Osteoblast (primary cell): ENCODE measurements at places on chromosomes 2 and 18.

DNA sequence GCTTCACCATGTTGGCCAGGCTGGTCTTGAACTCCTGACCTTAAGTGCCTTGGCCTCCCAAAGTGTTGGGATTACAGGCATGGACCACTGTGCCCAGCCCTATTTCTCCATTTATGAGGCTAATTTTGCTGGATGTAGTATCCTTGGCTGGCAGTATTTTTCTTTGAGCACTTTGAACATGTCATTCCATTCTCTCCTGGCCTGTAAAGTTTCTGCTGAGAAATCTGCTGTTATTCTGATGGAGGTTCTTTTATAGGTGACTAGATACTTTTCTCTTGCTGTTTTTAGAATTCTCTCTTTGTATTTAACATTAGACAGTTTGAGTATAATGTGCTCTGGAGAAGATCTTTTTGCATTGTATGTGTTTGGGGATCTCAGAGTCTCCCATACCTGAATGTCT, 9.1 kb downstream of the RFTN2 start:
- DNase-seq, result no peak

DNA sequence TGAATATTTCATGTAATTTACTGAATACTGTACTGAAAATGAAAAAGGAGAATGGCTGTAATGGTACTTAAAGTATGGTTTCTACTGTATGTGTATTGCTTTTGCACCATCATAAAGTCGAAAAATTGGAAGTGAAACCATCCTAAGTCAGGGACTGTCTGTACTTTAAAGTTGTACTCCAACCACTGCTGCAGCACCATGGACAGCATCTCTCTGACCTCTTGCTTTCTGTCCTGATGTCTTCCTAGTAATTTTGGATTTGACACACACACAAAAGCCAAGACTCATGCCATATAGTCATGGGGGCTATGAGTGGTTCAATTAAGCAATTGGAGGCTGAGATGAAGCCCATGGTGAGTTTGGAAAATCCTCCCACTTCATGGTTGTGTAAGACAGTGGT, 256.3 kb upstream of the PKDCC start:
- peak; percentile 45 for DNase-seq

DNA sequence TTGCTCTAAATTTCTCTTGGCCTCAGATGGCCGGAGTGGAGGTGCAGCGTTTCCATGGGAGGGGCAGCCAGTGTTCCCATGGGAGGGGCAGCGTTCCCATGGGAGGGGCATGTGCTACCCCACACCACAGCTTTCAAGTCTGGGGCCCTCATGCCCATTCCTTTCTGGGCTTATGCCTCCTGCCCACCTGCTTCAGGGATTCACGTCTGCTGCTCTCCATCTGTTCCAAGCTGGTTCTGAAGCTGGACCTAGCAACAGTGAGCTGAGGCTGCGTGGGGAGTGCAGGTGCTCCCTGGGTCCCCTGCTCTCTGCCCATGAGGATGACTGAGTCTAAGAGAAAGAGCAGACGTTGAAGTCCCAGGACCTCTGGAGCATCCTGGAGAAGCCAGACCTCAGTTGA, 243.1 kb upstream of the PXDN start:
- DNase-seq, result no peak

DNA sequence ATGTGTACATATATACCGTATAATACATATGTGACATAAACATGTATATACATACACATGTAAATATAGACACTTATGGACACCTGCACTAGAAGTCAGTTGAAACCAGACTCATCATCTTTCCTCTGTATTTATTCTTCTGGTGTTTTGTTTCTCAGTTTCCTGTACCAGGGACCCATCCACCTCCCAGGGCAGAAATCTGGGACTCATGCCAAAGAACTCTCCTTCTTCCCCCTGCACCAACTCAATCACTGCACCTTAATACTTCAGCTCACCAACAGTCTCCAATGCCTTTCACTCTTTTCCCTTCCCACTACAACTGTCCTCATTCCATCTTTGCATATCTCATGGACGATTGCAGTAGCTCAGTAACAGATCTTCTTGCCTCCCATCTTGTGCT, 428.0 kb downstream of the FBXO15 start:
- DNase-seq, result no peak

- no peak for DNase-seq
These were observed 246.0 kb downstream of the TDRD15 start for GRCh38 chr2:21369787-21370186.

GRCh38 chr18:44320619-44321460, 359.8 kb upstream of the SETBP1 start:
- no peak for DNase-seq

DNA sequence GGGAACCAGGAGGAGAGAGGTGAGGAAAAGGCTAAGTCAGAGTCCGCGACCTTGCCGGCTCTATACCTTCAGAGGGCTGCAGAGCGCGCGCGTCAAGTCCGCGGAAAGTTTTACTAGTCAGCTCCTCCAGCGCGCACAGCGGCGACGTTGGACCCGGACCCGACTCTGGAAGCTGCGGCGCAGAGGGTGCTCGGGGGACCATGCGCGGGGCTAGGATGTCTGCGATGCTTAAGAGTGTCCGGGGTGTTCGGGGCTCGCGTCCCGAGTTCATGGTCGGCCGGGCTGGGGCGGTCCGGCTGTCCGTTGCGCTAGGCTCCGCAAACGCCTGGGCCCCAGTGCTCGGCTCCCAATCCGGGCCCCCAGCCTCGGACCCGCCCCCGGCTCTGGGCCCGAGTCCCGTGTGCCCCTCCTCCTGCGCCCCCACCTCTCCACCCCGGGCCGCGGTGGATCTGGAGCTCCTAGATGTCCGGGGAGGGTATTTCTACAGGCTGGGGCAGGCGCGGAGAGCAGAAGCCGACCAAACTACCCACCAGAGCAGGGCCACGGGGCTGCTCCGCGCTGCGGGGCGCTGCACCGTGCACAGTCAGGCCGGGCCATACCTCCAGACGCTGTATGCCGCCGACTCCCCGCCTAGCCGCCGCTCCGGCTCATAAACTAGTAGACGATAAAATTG, at the start of gene LBX2:
LBX2 (minus strand) TSS at position 337 of the 673 bp plus-strand sequence; CDS start at position 271, 66 bp downstream.
- peak; percentile 85 for DNase-seq

GRCh38 chr2:200405599-200406298, 99.3 kb downstream of the SPATS2L start:
- DNase-seq, result peak; percentile 22

GRCh38 chr2:1771626-1772280, 27.4 kb upstream of the PXDN start:
- DNase-seq, result peak; percentile 53

GRCh38 chr2:68088940-68089339, 26.1 kb upstream of the C1D start:
- DNase-seq, result no peak

DNA sequence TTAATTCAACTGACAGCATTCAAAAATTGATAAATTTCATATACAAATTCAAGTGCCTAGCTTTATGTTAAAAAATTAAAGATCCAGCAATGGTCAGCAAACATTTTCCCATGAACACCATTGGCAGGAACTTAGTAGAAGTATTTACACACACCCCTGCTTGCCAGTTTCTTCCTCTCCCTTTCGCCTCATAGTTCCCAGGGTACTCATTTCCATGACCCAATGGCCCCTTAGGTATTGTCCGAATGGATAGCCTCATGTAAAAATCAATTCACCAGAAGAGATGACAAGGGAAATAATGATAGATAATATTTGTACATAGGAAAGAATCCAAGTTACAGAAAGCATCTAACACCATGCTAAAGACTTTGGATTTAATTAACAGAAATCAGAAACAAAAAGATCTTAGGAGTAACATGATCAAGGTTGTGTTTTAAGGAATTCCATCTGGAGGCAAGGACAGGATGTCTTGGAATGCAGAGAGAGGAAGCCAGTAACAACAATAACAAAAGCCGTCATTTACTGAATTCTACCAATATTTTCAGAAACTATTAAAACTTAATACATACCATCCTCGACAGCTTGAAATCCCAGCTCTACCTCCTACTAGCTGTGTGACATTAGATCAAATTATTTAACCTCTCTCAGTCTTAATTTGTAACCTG, 423.0 kb downstream of the IRS1 start:
- DNase-seq, result no peak

DNA sequence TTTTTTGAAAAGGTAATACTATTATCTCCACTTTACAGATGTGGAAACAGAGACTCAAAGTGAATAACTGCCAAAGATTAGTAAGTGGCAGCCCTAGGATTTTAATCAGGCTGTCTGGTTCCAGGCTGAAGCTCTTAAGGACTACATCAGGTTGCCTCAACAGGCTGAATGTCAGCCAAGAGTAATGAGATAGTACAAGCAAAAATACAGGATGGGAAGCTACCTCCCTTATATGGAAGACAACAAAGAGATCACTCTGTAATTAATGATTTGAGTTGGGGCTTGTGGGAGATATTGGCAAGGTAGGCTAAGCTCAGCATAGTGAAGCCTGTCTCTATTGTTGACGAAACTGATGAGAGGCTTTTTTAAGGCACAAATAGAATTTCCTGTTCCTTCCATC, 323.1 kb downstream of the KCNJ3 start:
- DNase-seq, result no peak

GRCh38 chr2:173412628-173413027, 58.0 kb downstream of the CDCA7 start:
- DNase-seq, result no peak

- DNase-seq, result no peak
These were observed 26.0 kb upstream of the SP3 start for GRCh38 chr2:173990970-173991819.

DNA sequence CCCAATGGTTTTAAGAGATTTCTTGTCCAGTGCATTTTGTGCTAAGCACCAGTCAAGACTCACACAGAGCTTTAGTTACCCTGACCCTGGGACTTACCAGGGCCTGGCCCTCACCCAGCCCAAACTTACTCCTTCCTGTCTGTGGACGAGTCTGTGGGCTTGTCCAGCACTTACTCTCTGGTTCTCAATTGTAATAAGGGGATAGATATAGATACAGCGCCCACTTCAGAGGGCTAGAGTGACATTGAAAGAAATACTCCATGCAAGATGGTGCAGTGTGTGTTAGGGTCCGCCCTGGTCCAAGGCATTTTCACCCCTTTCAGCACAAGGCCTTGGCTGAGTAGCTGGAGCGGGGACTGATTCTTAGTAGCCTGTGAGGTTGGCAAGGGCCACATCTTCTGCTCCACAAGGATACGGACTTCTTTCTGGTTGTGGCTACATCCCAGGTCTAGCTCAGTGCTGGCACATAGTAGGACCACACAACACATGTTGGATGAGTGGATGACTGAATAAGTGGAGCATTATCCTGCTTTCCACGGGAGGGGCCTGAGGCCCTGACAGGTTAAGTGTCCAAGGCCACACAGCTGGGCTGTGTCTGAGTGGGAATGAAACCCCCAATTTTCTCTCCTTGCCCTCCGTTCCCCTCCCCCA, 3.8 kb upstream of the ARID5A start:
- peak; percentile 65 for DNase-seq

DNA sequence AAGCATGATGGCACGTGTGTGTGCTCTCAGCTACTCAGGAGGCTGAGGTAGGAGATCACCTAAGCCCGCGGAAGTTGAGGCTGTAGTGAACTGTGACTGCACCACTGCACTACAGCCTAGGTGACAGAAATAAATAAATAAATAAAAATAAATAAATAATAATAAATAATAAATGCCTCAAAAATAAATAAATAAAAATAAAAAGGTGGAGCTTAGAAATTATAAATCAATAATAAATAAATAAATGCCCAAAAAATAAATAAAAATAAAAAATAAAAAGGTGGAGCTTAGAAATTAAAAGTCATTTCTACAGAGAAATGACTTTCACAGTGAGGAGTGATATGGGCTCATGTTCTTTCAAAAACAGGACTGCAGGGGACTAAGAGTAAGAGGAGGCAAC, 6.0 kb upstream of the MALL start:
- DNase-seq, result no peak

DNA sequence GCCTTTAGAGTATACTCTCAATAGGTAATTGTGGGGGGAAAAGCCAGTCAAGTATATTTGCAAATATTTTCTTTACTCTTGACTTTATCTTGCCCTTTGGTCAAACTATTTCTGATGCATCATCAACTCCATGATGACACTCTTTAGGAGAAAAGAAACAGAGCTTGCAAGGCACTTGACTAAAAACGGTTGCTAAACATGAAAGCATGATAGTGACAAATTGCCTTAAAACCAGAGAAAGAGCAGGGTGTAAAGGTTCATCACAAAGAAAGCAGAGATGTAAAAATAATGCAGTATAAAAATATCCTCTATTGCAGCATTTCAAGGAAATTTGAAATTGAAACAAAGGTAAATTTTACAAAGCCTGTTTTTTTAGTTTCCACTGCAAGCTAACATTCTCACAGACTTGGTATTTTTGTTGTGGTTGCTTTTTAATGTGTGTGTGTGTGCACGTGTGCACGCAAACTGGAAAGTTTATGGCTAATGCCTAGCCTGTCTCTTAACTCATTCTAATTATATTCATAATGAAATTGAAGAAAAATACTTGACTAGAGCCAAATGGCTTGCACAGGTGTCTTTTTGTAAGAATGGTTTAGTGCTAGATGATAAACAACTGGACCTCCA, 503.6 kb downstream of the ARHGAP15 start:
- DNase-seq, result no peak

- DNase-seq, result no peak
These were observed 38.1 kb downstream of the TRAK2 start for GRCh38 chr2:201413143-201413542.

- peak; percentile 58 for DNase-seq
These were observed 56.7 kb upstream of the EPB41L3 start for GRCh38 chr18:5600378-5601071.

GRCh38 chr18:36298126-36298741, 721 bp downstream of the FHOD3 start:
- no peak for DNase-seq

GRCh38 chr2:7672027-7672684, 754.9 kb downstream of the RNF144A start:
- DNase-seq, result peak; percentile 23

- no peak for DNase-seq
These were observed 109.1 kb downstream of the RIF1 start for GRCh38 chr2:151518802-151519201.

DNA sequence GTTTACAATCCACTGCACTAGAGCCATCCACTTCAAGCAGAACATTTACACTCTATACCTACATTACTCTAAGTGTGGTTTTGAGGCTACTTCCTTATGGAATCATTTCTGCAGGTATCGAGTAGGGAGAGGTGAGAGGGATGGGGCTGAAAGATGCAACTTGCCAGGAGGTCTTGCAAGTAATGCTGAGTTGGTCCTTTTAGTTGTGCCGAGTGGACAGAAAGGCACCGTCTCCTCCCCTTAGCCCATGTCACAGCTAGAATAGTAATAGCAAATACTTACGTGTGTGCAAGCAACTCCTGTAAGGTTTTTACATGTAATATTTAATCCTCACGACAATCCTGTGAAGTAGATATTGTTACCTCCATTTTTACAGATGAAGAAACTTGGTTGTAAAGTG, 158.8 kb upstream of the TTC39C start:
- DNase-seq, result no peak

DNA sequence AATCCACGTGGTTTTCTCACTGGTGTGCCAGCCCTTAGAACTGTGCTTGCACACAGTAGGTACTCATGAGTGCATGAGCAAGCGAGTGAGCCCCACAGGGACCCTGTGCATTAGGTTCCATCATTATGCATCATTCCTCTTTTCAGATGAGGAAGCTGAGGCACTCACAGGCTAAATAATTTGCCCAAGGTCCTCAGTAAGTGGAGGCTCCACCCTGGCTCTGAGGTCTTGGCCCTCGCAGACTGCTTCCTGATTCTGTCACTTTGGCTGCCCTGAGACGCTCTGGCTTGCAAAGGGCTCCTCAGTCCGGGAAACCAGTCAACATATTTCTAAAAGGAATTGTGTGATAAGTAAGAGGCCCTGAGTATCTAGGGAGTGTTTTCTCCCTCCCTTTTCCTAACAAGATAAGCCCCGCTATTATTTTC, 71.7 kb downstream of the IL1R2 start:
- DNase-seq, result peak; percentile 74
